ENCODE measurements at places on chromosomes 6 and 20. TPM values are rescaled to one million over a fixed set of nuclear protein-coding genes. Genes with fewer than 3 reads are reported as not detected.

- no peak for DNase-seq
Measured at GRCh38 chr6:7976485-7977056, 66.0 kb upstream of the TXNDC5 start.

DNA sequence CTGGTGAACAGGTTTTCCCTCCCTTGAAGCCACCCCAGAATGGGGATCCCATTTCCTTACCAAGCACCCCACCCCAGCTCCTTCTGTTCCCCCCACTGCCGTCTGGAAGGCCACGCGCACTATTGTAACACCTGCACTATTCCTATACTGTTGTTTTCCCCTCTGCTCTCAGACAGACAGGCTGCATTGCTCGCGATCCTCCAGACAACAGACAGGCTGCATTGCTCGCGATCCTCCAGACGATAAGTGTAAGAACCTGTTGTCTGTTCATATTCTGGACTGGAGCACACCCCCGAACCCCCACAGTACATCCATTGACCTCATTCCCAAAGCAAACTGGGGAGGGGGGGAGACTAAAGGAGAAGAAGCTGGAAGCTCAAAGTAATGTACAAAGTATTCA lies 72.7 kb downstream of the LY86 start:
- DNase-seq: no peak

GRCh38 chr20:8368670-8369069 lies 236.6 kb downstream of the PLCB1 start:
- DNase-seq: no peak

GRCh38 chr6:6689400-6690143 lies 101.1 kb downstream of the LY86 start:
- DNase-seq: no peak

GRCh38 chr6:168377484-168377855 lies 57.9 kb upstream of the DACT2 start:
- DNase-seq: no peak

GRCh38 chr6:155483858-155484257 lies 28.2 kb upstream of the NOX3 start:
- no peak for DNase-seq

- no peak for DNase-seq
Measured at GRCh38 chr6:162055365-162055764, 672.2 kb downstream of the PRKN start.

DNA sequence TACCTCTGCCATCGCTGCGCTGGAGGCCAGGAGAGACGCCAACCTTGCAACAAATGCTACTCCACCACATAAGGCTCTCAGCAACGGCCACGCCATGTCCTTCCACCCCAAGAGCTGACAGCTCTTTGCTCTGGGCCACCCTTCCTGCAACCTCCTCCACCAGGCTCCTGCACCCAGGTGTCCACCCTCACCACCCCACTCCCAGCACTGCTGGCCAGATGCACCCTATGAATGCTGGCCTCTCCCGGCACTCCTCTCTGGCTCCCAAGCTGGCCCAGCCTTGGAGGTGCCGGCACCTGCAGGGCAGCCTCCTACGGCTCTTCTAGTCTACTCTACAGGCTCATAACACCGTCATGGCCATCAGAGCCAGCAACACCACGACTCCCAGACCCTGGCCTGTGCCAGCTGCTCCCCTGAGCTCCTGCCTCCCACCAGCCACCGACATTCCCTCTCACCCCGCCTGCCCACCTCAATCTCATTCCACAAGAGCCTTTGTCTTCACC lies 11.2 kb downstream of the TAF4 start:
- DNase-seq: no peak

DNA sequence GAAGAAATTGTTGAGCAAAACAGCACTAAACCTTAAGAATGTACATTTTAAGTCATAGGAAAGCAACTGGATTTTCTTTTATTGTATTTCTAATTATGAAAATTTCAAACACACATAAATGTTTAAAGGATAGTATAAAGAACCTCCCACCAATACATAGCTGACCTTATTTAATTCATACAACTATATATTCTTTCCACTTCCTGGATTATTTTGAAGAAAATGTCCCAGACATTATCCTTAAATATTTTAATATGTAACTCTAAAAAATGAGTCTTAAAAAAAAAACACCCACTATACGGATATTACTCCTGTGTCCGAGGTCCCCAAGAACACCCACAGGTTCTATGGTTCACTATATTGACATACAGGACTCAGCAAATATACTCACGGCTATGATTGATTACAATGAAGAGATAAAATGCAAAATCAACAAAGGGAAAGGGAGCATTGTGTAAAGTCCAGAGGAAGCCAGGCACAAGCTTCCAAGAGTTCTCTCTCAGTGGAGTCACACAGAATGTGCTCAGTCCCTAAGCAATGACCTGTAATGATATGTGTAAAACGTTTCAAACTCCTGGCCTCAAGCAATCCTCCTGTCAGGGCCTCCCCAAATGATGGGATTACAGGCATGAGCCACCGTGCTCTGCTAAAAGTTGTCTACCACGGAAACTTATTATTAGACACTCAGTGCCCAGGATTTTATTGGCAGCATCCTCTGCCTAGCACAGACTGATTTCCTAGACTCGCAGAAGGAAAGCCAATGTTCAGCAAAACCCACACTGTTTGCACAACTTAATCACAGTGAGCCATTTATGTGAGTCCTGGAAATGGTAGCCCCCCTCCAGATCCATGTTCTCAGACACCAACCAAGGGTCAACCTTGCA lies 23.2 kb downstream of the GLYATL3 start:
- no peak for DNase-seq

DNA sequence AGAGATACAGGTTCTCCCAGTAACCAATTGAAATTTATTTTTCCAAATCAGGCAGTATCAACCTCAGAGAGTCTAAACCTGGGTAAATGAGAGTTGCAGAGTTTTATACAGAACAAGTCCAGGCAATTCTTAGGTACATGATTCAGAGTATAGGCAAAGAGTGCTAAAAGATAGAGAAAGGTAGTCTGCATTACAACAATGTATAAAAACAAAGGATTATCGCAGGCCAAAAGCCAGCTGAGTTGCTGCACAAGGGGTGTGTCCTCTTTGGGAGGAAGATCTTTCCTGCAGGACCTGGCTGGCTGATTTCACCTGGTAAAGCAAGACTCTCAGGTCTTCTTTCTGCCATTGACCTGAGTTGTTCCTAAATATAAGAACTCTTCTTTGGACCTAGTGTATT lies 48.9 kb upstream of the ECHDC1 start:
- no peak for DNase-seq

DNA sequence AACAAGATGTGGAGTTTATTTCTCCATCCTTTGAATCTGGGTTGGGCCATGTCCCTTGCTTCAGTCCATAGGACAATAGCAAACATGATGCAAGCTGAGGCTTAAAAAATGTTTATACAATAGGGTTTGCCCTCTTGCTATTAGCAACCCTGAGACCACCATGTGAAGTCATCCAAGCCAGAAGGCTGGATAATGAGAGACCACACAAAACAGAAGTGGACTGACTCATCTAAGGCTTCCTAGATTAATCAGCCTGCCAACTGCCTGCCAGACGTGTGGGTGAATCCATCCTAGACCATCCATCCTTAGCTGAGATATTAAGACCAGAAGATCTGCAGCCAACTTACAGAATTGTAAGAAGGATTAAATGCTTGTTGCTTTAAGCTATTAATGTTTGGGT lies 38.1 kb upstream of the ISM1 start:
- DNase-seq: no peak

GRCh38 chr6:137402143-137402680 lies 92.0 kb downstream of the OLIG3 start:
- no peak for DNase-seq

DNA sequence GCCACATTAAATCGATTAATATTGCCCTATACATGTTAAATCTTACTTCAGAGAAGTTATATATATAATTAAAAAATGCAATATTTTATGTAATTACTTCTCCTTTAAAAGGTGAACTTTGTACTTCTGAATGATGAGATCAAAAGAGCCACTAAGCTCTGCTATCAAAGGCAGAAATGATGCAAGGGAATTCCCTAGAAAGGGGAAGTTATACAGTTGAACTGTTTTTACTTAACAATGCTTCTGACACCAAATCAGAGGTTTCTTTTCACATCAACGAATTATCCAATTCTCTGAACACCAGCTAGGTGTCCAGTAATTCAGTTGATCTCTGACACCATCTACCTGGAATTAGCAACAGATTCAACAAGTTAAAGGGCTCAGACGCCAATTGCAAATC lies 319.9 kb upstream of the TSHZ2 start:
- no peak for DNase-seq

GRCh38 chr20:33522256-33522820 lies 32.4 kb downstream of the CBFA2T2 start:
- DNase-seq: no peak

DNA sequence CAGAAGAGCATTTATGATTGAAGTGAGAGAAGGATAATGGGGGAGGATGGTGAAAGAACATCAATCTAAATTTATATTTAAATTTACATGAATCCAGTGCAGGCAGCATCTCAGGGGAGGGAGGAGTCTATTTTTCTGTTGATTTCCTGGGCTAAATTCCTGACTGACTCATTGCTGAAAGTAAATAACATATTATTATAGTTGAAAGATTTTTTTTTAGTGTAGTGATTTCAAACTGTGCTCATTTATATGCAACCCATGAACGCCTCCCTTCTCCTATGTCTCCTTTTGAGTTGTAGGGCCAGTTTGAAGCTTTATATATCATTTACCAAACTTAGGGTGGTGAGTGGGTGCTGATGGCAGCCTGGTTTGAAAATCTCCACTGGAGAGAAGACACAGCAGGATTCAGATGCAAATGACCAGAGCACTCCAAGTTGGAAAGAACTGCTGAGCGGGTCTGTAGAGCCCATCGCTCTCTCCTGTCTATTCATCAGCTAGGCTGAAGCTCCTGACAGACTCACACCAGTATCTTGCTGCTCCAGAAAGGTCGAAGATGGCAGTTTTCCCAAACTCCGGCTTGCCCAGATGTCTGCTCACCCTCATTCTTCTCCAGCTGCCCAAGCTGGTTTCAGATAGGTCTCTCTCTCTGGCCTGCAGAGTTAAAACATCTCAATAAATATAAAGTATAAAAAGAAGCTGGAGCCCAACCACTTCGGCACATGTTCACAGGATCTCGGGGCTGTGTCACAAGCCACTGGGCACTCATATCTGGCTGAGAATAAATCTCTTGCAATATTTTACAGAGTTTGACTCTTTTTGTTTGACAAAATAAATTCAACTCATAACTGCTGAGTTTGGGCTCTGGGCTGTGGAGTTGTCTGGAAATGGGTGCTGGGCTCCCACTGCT lies 18.3 kb downstream of the BTN2A1 start:
- DNase-seq: no peak

DNA sequence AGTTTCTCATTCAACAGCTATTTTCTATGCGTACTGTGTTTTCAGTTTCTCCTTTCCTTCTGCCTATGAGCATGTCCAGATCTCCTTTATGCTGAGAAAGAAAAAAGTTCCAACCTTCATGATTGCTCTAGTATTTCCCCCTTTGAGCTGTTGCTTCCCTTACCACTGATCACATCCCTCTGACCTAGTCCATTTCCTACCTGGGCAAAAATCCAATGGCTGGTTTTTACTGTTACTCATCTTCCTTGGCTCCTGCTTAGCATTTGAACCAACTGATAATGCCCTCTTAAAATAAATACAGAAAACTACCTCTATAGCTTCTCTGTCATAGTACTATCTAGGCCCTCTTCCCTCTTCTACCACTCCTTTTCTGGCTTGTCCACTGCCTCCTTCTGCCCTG lies 6.0 kb downstream of the RFX6 start:
- DNase-seq: no peak

DNA sequence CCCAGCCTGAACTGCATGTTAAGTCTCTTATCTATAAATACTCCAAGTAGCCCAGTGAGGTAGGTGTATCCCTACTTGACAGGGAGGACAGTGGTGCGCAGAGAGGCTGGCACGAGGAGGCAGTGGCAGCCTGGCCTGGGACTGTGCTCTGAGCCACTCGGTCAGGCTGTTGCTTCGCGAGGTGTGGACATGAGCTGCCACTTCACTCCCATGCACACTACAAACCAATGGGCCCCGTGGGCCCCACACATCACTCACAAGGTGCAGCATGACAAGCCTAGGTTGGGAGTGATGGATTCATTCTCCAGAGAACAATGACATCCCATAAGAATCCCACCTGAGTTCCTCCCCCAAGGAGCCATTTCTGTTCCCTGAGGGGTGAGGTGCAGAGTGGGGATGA lies 54.9 kb downstream of the TMEM242 start:
- no peak for DNase-seq

- no peak for DNase-seq
Measured at GRCh38 chr20:63102721-63103375, 96.1 kb upstream of the BHLHE23 start.

- no peak for DNase-seq
Measured at GRCh38 chr6:31557443-31558317, 10.3 kb downstream of the NFKBIL1 start.

- DNase-seq: no peak
Measured at GRCh38 chr20:9225879-9226278, 157.0 kb downstream of the PLCB4 start.

- DNase-seq: no peak
Measured at GRCh38 chr6:18142591-18142861, 12.4 kb downstream of the TPMT start.

- DNase-seq: no peak
Measured at GRCh38 chr6:123467392-123467791, 169.4 kb downstream of the TRDN start.

GRCh38 chr20:48681873-48682426 lies 145.8 kb downstream of the PREX1 start:
- DNase-seq: no peak

- DNase-seq: no peak
Measured at GRCh38 chr20:57699395-57699794, 10.4 kb downstream of the PMEPA1 start.

Gene SIRPA
- 29.2 TPM for polyA plus RNA-seq

Gene OOEP
- not detected for polyA plus RNA-seq

Gene VGLL2
- 93.8 TPM for polyA plus RNA-seq

Gene TMEM74B
- 2.6 TPM for polyA plus RNA-seq

Gene TCF21
- polyA plus RNA-seq: not detected

Gene DEF6
- polyA plus RNA-seq: 4.9 TPM

Gene CRISP3
- polyA plus RNA-seq: 0.28 TPM

Gene DUSP15
- 1.7 TPM for polyA plus RNA-seq

Gene SLC52A3
- 0.24 TPM for polyA plus RNA-seq

Gene CYP39A1
- polyA plus RNA-seq: 1.3 TPM

Gene DEFB124
- polyA plus RNA-seq: 1.3 TPM

Gene THBS2
- polyA plus RNA-seq: 33.9 TPM

Gene WFDC10B
- not detected for polyA plus RNA-seq

Gene CDSN
- 0.06 TPM for polyA plus RNA-seq

Gene CNKSR3
- 13.4 TPM for polyA plus RNA-seq

Gene C6orf15
- polyA plus RNA-seq: not detected

All from forelimb muscle (tissue), 1 donor.